ENCODE measurements at places on chromosomes 13 and 19. TPM values are rescaled to one million over a fixed set of nuclear protein-coding genes. Genes with fewer than 3 reads are reported as not detected.

GRCh38 chr19:19634516-19635312 is 6.7 kb upstream of the LPAR2 start:
- no peak for DNase-seq

DNA sequence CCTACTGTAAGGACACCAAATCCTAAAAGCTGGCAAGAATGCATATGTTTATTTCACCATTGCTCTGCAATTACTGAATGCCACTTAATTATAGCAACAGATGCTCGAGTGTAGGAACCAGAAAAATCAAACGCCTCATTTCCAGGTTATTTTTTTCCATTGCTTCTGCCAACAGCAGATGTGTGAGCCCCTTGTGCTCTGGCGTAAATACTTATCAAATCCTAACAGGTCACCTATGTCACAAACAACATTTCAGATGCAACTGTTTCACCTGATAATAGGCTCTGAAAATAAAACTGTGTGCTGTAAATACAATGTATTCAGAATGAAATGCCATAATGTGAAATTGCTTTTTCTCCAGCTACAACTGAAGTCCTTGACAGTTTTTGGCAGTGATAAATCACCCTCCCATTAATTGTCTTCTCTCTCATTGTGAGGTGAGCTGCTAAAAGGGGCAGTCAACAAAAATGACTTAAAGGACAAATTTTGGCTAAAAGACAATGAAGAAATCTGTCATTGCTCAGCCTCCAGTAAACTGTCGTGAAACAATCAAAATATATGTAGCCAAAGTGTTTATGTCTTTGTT is 344.0 kb downstream of the DACH1 start:
- no peak for DNase-seq

GRCh38 chr13:32390048-32390447 is 37.9 kb downstream of the N4BP2L1 start:
- no peak for DNase-seq

GRCh38 chr13:101681834-101682233 is 229.4 kb downstream of the ITGBL1 start:
- DNase-seq, result no peak

GRCh38 chr19:33482476-33482875 is 39.1 kb downstream of the PEPD start:
- DNase-seq, result no peak

Gene LILRA2
- total RNA-seq, result not detected

Gene TM9SF2
- total RNA-seq, result 128 TPM
